ENCODE measurements at places on chromosomes 2 and 18.
A peak's percentile ranks its signal among the peaks of the same experiment; 100 is the strongest.

DNA sequence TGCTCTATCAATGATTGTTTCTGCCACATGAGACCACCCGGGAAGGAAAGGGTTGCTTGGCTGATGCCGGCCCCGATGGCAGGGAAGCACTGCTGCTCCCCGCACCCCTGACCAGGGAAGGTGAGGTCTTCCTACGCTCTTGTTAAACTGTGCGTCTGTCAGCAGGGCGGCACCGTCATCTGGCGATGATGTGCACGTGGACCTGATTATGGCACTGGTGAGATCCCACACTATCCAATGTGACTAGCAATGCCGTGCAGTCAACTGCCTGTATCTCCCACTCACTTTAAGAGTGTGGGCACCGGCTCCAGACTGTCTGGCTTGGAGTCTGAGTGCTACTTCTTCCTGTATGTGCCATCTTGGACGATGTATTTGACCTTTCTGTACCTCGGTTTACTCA lies 209.2 kb downstream of the MYT1L start:
- no peak for DNase-seq

- DNase-seq, result no peak
Observed at GRCh38 chr2:25207078-25207545, 38.7 kb upstream of the POMC start.

DNA sequence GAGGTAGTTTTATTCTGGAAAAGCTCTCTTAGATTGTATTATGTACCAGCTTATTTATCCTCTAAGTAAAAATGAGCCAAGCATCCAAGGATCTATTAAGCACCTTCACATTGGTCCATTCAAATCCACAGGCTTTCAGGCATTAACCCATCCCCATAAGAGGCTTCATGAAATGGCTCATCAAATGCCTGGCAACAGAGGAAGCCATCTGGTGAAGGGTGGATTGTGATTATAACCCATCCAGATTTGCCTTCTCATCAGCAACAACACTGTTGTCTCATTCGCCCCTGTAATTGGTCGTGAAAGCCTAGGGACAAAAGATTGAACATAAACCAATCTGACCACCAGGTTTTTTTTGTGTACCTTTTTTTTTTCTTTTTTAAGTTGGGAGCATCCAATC lies 134.3 kb upstream of the TACR1 start:
- no peak for DNase-seq

DNA sequence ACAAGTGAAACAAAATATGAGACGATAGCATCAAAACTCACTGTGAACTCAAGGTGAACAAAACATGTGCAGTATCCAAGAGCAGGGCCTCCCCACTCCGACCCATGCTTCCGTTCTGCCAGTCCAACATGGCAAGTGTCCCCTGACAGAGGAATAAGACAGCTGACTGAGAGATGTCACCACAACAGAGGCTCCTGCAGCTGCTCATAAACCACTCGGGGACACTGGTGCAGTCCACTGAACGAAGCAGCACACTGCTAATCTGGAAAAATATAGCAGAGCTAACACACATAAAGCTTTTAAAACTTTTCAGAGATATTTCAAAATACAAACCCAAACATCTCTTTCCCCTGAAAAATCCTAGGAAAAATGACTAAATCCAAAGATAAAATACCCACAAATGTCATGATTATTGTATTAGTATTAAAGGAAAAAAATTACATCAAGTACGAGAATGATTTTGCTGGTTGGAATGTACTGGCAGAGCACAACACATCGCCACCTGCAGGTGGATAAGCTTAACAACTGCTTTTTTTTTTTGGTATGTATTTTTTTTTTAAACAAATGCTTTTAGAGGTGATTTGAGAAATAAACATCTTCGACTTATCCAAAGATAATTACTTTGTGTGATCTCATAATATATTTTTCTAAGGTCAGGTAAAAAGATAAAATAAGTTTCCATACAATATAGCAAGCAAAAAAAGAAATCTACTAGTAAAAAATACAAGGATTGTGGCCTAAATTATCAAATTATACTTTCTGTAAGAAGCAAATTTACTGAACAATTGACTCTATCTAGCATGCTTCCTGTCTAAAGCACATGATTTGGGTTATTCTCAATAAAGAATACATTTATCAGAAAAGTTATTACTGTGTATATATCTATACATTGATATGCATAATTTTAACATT lies 18.6 kb downstream of the THADA start:
- peak; percentile 88 for DNase-seq

DNA sequence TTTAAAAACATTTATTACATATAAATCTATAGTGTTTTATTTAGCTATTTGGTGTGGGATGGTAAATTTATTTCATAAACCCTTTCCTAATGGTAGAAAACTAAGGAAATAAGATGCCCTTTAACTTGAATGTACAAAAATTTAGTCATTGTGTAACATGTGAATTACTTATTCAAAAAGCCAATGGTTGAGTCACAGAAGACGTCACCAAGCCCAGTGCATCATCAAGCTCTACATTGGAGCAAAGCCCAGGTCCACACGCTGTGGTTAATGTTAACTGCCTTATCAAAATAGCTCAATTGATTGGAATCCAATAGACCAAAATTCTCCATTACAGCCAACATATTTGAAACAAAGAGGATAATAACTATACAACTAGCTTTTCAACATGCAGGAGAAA lies 145.5 kb upstream of the LYPD1 start:
- peak; percentile 97 for DNase-seq

GRCh38 chr2:208929139-208929864 lies 494.5 kb upstream of the MAP2 start:
- peak; percentile 1 for DNase-seq

GRCh38 chr2:102366406-102367112 lies 11.0 kb downstream of the IL18R1 start:
- DNase-seq, result no peak

GRCh38 chr2:99485824-99486223 lies 4.0 kb downstream of the REV1 start:
- DNase-seq, result no peak

DNA sequence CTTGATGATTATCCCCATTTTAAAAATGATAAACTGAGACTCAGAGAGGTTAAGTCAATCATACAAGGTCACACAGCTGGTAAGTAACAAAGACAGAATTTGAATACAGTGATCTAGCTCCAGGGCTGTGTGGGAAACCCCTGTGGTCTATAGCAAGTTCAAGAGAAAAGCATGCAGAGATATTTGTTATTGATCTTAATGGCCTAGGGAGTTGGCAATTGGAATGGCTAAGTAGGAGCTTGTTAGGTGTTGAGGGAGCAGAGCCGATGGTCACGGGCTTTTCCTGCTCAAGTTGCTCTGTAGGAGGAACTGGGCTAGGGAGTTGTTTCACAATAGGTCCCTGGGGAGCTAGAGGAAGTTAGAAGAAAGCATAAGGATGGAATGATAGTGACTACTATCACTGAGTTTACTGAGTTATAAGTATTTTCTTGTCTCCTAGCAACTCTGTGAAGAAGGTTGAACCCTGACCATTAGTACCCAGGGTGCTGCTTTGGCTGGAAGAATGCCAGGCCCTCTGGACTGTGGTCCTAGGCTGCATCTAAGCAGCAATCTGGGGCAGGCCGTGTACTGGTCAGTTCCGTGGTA lies 30.0 kb downstream of the RNF125 start:
- DNase-seq, result peak; percentile 81

DNA sequence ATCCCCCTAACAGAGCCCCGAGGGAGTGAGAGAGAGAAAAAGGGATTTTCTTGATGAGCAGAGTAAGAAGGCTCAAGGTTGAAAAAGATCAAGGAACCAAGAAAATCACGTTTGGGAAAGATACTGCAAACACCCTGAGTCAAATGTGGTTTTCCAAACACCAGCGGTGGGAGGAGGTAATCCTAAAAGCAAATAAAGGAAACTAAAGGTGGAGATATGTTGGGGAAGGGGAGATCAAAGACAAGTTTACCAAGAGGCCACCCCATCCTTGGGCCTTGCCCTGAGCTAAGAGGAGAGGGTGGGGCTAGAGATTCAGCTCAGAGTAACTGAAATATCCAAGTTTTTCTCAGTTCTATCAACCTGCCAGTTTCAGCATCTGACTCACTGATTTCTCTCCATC lies 332.3 kb downstream of the ETAA1 start:
- no peak for DNase-seq

DNA sequence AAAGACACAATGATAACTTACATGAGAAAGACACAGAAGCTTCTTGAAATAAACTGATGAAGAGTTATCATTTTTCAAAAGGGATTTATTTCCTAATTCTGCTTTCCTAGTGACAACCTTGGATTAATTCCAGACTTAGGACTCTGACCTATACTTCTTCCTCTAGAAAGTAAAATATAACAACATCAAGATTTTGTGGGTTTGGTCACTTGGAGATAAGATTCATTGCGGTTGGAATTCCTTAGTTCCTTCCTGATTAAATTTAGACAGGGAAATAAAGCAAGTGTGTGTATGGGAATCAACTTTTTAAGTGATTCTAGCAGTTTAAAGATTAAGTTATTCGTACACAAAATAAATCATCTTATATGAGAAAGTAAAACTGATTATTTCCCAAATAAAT lies 208.4 kb upstream of the CCDC150 start:
- DNase-seq, result peak; percentile 76

- no peak for DNase-seq
Observed at GRCh38 chr2:48438266-48438665, 91.7 kb upstream of the STON1 start.

DNA sequence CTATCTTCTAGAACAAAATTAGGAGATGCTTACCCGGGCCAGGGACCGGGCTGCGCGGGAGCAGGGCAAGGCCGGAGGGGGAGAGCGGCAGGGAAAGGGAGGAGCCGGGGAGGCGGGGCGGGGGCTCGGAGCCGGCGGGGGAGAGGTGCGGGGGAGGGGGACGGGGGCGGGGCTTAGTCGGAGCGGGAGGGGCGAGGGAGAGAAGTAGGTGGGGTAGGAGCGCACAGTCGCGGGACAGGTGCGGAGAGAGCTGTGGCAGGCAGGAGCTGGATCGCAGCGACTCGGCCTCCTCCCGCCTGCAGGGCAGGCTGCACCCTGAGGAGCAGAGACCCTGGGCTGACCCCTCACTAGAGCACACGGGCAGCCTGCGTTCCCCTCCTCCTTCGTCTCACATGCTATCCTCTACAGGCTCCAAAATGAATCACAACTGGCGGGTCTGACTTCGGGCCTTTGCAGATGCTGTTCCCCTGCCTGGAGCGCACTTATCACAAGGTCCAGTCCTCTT lies 290.3 kb downstream of the CELF4 start:
- no peak for DNase-seq

GRCh38 chr2:227324642-227324994 lies 433 bp upstream of the MFF start:
- DNase-seq, result no peak

DNA sequence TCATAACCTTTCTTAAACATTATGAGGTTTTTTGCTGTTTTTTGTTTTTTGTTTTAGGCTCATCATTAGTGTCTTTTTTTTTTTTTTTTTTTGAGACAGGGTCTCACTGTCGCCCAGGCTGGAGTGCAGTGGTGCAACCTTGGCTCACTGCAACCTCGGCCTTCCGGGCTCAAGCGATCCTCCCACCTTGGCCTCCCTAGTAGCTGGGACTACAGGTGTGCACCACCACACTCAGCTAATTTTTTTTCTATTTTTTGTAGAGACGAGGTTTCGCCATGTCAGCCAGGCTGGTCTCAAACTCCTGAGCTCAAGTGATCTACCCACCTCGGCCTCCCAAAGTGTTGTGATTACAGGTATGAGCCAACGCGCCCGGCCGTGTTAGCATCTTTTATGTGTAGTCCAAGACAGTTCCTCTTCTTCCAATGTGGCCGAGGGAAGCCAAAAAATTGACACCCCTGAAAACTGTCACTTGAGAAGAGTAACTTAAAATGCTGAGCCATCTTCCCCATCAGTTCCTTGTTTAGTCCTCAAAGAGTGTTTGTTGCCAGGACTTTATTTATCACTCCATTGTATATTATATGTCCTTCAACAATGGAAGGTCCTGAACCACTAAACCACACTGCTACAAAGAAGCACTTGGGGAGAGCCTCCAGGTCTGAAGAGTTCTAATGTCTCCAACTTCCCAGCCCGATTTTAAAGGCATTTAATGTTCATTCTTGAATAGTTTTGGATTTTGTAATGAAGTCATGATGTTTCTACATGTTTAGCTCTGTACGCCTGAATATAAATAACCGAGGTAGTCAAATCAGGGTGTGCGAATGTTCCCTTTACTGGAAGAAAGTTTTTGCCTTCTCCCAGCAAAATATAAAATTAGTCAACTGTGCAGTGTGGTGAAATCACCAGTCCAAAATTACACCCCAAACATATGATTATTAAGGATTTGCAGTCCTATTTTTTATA lies 26.4 kb downstream of the ZNF516 start:
- DNase-seq, result no peak

GRCh38 chr2:26316041-26316440 lies 29.9 kb upstream of the SELENOI start:
- no peak for DNase-seq

DNA sequence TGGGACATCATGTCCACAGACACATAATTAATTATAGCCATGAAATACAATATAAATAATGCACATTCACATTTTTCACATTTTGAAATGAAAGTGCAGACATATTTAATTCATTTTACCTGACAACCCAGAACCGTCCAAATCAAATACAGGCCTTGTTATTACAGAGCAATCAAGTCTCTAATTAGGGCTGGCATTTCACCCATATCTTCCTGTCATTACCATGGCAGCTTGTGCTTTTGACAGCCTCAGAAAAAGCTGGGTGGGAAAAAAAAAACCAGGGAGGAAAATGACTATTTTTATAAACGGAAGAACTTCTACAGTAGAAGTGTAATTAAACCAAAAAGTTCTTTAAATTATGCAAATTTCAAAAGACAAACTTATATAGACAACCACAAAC lies 436.4 kb downstream of the FBXO15 start:
- no peak for DNase-seq

GRCh38 chr2:172208791-172209325 lies 106.2 kb upstream of the DLX2 start:
- peak; percentile 43 for DNase-seq

DNA sequence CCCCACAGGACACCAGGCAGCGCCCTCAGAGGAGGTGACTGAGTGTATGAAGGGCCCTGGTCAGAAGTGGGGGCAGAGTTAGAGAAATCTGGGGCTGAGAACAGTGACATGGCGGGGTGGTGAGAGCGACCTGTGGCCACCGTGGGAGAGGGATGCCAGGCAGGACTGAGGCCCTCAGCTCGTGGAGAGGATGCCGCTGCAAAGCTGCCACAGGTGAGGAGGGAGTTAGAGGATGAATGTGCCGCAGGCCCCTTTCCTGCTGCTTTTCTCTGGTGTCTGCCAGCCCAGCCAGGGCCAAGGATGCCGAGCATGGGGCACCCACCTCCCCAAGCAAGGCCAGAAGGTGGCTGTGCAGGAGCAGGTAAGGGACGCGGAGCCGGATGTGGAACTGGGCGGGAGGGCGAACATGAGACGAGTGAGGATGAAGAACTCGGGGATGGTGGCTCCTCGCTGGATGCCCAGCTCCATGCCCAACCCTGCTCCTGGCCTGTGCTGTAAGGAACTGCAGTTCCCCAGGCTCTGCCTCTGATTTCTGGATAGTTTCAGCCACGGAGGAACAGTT lies 269.2 kb upstream of the HDAC4 start:
- no peak for DNase-seq

- peak; percentile 14 for DNase-seq
Observed at GRCh38 chr2:24830351-24830750, 37.1 kb downstream of the CENPO start.

Data from fibroblast of the aortic adventitia (primary cell).